Stimulated activated CD4-positive, alpha-beta T cell treated with anti-CD3 and anti-CD28 coated beads, Interleukin-1b, Interleukin-23, amount 100 ng/mL, for 1 hour (primary cell): ENCODE measurements at places on chromosomes 5 and 9.
A peak's percentile ranks its signal among the peaks of the same experiment; 100 is the strongest.

DNA sequence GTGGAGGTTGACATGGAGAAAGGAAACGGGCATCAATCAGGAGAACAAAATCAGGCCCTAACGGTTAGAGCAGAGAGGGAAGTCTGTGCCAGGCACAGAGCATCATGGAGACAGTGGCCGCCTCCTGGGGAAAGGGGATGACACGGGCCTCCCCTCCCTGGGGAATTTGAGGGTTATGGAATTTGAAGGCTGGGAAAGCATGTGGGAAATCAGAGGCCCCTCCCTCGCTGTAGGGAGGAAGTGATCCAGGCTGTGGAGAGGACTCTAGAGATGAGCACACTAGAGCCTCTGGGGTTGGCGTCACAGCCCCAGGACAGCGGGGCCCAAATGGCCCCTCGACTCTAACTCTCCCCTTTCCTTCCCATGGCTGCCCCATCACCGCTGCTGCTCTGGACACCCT lies 36.7 kb downstream of the PROP1 start:
- DNase-seq = no peak

DNA sequence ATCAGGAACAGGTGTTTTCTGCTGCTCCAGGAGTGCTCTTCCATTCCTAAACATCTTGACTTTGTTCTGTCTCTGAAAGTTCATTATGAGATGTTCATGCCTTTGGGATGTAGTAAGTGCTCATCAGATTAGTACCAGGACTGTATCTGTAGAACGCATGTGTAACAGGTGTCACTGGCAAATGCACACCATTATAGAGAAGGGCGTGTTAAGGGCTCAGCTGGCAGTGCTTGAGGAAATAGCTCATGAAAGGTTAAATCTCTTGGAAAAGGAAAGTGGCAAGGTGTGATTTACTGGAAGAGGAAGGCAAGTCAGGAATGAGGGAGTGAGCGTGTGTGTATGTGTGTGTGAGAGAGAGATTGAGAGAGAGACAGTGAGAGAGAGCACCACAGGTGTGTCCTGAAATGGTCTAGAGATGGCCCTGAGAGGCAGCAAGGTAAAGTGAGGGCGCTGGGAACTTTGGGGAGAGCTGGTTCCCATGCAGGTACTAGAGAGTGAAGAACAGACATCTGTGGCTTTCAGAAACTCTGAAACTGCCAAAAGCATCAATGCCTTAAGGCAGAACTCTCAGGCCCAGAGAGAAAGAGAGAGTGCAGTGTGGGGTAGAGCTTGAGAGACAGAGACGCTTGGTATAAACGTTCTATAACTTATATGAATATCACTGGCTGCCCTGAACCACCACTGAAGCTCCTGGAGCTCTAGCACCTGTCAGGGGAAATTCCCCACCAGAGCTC lies 13.7 kb upstream of the CXCL14 start:
- no peak for DNase-seq

DNA sequence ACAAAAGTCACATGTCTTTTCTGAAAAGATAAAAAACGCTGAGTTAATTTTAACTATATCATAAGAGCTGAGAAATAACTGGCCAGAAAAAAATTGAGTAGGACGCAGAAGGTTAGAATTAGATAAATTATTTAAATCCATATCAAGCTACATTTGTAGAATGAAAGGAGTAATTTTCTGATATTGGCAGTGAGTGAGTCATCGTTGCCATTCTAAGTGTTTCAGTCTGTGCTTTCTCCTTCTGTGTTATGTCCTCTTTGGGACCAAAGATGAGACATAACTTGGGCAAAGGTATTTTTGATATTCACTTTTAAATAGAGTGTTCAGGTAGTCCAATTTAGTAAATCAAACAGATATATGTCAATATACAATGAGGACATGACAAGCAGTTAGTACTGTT lies 34.4 kb upstream of the KCNN2 start:
- DNase-seq = no peak

DNA sequence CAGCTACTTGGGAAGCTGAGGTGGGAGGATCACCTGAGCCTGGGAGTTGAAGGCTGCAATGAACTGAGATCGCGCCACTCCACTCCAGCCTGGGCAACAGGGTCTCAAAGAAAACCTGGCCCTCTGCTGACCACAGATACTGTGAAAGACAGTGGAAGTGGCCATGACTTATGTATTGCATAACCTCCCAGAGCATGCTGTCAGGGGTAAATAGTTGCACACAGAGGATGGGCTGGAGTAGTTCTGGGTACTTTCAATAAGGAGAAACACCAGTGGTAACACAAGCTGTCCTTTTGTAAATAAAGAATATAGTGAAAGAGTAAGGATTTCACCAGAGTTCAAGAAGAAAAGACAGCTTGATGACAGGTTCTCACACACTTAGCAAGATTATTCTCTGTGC lies 1.8 kb downstream of the ACER2 start:
- DNase-seq = no peak

GRCh38 chr5:174825587-174825986 lies 101.2 kb downstream of the MSX2 start:
- no peak for DNase-seq

DNA sequence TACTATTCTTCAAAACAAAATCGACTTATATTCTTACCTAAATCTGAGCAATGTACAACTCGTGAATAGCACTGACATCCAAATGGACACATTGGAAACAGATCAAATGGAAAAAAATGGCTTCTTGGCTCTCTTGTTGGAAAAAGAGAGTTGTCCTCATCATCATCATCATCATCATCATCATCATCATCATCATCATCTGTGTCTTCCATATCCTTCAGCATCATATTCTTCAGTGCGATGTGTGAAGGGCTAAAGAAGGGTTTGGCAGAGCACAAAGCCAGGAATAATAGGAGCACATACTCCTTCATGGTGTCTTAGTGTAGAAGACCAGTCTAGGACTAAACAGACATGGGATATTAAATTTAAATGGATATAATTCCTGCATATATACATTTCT lies 7.7 kb downstream of the ASPN start:
- DNase-seq = no peak

DNA sequence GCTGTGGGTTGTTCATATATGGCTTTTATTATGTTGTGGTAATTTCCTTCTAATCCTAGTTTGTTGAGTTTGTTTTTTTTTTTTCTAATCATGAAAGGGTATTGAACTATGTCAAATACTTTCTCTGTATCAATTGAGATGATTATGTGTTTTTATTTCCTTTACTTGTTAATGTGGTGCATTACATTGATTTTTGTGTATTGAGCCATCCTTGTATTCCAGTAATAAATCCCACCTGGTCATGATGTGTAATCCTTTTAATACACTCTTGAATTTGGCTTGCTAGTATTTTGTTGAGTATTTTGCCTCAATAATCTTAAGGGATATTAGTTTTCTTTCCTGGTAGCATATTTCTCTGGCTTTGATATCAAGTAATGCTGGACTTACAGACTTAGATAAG lies 13.1 kb upstream of the ERCC6L2 start:
- no peak for DNase-seq

DNA sequence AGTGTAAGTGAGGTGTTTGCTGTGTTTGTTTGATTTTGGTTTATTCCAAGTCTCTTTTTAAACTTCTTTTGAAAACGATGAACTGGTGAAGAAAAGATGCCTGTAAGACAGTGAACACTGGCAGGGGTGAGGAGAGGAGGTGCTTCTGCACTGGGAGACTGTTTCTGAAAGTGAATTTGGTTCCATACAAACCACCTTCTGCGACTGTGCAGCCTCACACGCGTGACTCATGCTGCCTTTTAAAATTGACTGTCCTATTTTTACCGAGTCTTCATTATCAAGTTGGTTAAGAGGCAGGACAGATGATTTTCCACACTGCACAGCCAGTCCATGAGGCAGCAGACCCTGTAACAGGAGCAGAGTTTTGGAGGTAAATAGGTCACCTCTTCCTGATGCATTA lies 340.6 kb downstream of the MTRR start:
- DNase-seq = no peak

DNA sequence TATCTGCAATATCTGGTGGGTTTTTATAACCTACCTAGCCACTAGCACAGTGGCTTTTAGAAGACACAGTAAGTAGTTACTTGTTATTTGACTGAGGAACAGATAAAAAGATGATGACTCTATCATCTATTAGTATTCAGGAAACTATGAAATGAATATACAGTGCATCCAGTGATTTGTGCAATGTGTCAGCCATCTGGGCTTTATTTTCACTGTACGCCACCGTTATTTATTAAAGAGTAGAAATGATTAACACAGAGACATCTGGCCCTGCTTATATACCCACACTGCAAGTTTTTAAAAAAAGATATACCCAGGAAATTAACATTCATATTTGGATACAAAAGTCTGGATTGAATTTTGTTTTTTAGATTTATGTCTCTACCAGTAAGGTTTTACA lies 408.4 kb downstream of the PDE4D start:
- no peak for DNase-seq

- DNase-seq = no peak
Measured at GRCh38 chr5:113692891-113693457, 179.5 kb downstream of the YTHDC2 start.

DNA sequence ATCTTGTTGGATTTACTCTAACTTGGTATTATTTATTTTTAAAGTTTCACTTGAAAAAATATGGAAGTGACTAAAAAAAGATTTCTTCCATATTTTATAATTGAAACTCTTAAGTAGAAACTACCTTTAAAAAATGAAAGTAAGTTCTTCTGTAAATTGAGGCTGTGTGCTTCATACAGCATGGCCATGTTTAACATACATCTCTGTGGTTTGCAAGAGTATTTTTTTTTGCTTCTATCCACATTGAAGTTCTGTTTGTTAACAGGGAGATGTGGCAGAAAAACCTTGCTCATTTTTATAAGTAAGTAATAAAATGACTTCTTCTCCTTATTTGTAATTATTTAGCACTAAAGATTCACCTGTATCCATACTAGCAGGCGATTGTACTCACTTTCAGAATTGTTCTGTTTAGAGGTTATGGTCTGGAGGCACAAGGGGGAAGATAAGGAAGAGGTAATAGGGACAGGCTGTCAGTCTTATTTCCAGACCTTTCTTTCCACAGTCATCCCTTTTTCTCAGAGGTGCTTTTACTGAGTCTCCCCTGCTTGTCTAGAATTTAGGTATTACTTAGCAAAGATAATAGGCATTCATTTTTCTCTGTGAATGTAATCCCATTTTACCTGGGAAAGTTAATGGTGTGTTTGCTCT lies 16.0 kb downstream of the FYB1 start:
- no peak for DNase-seq

- no peak for DNase-seq
Measured at GRCh38 chr5:58496488-58496887, 5.3 kb downstream of the GAPT start.

DNA sequence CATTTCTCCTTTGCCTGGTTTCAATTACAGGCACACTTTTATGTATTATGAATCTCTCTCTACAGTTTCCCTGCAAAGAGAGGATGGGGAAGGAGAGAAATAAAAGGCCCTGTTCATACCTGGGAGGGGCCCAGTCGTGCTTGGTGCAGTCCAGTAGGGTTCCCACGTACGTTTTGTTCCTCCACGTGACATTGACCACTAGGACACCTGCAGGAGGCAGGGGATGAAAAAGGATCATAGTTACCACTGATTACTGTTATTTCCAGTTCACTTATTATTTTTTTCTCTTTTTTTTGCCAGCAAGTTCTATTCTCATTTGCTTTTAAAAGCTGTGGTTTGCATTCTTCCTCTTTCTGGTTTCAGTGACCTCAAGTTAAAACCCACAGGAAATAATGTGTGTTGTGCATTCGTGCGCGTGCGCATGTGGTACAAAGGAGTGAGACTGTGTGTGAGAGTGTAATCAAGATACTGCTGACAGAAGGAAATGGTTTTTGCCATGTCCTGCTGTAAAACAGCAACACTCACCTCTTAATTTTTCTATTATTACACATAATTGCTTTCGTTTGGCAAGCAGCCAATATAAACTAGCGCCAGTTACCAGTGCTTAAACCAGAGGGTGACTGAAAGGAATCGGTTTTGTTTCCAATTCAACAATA lies 96.8 kb downstream of the ZNF608 start:
- peak; percentile 5 for DNase-seq

DNA sequence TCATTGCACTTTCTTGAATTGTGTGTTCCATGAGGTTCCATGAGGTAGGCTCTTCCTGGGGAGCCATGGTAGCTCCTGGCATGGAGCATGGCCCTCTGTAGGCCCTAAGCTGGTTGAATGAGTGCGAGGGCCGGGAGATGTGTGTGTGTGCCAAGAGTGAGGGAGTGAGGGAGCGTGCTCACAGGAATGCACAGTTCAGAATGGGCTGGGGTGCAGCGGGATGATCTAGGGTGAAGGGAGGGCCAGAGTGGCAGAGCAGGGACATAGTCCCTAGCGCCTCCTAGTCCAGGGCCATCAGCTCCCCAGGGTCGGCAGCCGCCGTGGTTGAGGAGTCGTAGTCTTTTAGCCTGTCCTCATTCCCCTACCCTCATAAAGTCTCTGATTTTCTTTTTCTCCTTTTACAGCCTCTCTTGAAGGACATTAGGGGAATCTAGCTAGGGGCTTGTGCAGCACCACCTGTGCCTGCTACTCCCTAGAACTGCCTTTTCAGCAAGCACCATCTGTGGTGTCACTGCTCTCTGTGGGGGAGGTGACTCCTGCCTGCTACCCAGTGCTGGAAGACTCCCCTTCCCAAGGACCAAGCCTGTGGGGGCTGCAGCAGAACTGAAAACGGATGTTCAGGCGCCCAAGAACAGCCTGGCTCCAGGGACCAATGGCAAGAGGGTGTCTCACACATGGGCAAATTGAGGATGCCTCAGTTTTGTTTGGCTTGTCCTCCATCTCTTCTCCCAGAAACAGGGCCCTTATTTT lies 65.3 kb upstream of the PPARGC1B start:
- no peak for DNase-seq

- no peak for DNase-seq
Measured at GRCh38 chr9:136119061-136119882, 597 bp upstream of the TMEM250 start.

- DNase-seq = no peak
Measured at GRCh38 chr5:169094586-169095409, 206.1 kb downstream of the SLIT3 start.

DNA sequence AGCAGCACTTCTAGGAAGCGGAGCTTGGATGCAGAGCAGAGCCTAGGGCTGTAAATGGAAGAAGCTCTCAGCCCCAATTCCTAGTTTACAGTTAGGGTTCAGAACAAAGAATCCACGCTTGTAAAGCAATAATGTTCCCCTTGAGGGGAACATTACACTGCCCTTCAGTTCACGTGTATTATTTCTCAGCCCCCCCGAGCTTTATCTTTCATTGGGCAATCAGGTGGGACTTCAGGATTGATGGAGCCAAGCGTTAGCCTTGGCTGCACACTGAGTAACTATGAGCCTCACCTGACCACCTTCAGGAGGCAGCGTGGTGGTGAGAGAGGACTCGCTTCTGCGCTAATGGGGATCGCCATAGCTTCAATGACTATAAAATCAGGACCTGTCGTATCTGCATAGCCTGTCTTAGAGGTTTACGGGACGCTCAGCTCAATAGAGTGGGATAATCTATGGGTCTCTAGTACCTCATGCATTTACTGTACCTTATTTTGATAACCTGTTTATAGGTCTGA lies 157.0 kb upstream of the RASEF start:
- no peak for DNase-seq

DNA sequence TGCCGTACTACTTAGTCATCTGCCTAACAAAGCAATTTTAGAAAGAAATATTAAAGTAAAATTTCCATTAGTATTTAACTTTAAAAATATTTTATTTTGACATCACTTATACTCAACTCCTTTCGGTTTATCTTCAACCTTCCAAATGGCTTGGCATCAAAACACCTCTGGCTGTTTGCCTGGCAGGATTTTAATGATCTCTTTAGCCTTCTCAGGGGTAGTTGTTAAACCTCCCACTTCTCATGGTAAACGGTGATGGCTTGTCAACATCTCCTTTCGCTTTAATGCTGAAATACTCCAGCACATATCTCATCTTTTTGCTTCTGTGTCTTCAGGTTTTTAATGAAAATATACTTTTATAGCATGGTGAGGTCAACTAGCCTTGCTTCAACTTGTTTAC lies 747.1 kb downstream of the CETN3 start:
- no peak for DNase-seq
